ENCODE measurements at places on chromosomes 1 and 21.
A peak's percentile ranks its signal among the peaks of the same experiment; 100 is the strongest.

DNA sequence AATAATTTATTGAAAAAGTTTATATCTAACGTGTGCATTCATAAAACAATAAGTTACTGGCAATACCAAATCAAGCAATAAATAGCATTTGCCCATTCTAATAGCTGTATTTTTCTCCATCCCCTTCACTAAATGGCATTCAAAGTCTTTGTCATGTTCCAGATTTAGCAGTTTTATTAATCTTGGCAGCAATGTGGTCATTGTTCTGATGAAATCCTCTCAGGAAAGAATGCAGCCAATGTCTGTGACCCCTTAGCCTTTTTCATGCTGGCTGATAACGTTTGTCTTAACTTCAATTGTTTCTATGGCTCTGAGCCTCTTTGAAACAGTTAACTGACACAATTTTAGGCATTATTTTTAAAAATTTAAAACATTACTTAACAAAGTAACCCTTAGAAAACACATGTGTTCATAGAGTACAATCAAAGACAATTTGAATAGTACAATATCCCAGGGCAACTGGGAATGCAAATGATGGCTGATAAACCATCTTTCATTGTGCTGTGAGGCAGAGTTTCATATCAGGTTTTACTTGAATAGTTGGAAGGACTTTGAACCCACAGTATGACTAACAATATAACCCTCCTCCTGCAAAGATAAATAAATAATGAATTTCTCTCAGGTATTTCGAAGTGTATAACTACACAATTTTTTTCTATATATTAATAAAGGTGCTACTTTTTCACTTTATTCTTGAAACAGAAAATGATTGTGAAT lies 217.5 kb downstream of the LRRIQ3 start:
- H3K4me1 ChIP-seq, result no peaks in the 10 kb centered on the region
- H3K36me3 ChIP-seq, result no peaks in the 10 kb centered on the region
- DNase-seq, result no peak
- H3K4me3 ChIP-seq, result no peak overlapping the region
- no peak overlapping the region for H3K27ac ChIP-seq

- H3K4me3 ChIP-seq, result no peak overlapping the region
- no peaks in the 10 kb centered on the region for H3K27me3 ChIP-seq
- H3K36me3 ChIP-seq, result peaks cover 13% of the 10 kb centered on the region
- no peak for DNase-seq
- H3K4me1 ChIP-seq, result peaks cover 9% of the 10 kb centered on the region
These were observed 56.0 kb upstream of the TRAPPC10 start for GRCh38 chr21:43956019-43956669.

DNA sequence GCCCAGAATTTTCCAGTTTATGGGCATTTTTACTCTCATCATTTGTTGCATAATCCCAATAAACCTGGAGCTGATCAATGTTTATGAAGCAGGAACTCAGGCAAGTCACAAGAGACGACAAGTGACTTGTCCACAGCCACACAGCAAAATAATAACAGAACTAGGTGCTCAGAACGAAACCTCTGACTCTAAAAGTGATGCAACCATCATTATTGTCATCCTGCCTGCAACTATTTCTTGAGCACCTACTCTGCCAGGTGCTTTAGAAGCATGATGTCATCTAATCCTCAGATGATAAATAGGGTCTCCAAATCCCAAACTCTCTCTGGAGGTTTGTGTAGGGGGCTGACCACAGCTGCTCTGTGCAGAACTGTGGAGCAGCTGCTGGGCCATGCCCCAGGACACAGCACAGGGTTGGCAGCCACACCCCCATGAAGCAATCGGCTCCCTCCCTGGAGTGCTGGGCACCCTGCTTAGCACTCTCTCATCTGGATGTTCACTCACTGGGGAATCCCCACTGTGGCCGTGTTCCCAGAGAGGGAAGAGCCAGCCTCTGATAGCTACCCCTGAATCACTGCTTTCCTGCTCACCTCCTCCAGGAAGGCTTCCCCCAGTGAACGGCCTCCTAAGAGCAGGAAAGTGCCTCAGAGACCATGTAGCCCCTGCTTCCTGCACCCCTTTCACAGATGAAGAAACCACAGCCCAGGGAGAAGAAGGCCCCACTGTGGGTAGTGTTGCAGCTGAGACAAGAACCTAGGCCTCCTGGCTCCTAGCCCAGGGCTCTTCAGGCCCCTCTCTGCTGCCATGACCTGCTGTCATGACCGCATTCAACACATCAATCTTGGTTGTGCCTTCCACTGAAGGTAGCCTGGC lies 2.1 kb downstream of the TTC22 start:
- H3K4me3 ChIP-seq, result no peak overlapping the region
- H3K4me1 ChIP-seq, result peaks cover 6% of the 10 kb centered on the region
- H3K36me3 ChIP-seq, result no peaks in the 10 kb centered on the region

DNA sequence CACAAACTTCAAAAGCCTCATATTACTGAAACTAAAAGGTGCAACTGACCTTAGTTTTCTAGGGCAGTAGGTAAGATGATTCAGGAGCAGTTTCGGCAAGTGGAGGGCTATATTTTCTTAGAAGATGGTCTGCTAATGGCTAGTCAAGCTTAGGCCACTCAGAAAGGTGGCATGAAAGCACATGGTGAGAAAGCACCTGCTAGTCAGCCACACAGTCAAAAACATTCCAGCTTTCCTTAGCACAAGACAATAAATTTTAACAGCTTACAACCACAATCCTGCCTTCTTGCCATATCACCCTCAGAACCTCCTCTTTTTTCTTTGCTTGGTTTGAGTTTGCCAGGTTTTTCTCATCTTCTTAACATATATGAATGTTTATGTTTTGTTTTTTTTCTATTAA lies 81.1 kb upstream of the SLFNL1 start:
- H3K4me3 ChIP-seq, result no peak overlapping the region
- no peaks in the 10 kb centered on the region for H3K27me3 ChIP-seq
- no peak for DNase-seq
- H3K36me3 ChIP-seq, result peaks cover 3% of the 10 kb centered on the region
- no peak overlapping the region for H3K27ac ChIP-seq
- H3K4me1 ChIP-seq, result peaks cover 25% of the 10 kb centered on the region

GRCh38 chr1:53508991-53509666 lies 49.9 kb downstream of the DMRTB1 start:
- no peaks in the 10 kb centered on the region for H3K36me3 ChIP-seq
- peaks cover 4% of the 10 kb centered on the region for H3K27me3 ChIP-seq
- H3K27ac ChIP-seq, result no peak overlapping the region
- peaks cover 20% of the 10 kb centered on the region for H3K4me1 ChIP-seq

DNA sequence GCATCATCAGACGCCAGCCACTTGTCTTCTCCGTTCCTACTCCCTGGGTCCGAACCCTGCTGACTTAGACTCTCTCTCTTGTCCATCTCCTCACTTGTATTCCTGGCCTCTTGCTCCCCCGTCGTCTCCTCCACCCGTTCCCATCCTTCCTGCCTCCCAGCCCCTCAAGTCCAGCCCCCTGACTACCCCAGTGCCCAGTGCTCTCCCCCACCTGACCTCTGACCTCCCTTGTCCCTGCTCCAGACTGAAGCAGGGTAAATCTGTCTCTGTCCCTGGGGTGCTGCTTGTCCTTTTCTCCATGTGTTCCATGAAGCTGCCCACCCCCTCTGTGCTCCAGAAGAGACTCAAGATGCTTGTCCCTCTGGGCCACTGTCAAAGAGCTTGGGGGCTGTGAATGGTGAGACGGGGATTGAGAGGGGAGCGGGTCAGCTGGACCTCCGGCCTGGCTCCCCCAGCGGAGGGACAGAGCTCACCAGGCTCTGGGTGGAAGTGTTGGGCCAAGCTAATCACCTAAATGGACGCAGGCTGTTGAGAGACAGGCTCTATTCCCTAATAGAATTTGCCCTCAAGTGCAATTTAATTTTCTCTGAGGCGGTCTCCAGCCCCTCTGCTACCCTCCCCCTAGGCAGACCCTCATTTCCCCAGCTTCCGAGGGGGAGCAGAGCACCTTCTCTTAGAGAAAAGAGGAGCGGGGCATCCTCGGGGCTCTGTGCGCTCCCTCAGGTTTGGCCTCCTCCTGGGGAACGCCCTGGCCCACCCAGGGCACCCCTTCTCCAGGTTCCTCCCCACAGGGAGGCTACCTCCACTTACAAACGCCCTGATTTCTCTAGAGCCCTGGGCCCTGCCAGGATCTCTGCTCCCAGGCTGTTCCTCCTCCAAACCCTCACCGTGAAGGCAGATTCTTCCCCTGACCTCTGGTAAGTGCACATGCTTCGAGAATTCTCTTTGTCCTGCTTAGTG lies 11.0 kb upstream of the LHX4 start:
- no peak overlapping the region for H3K4me3 ChIP-seq
- H3K36me3 ChIP-seq, result no peaks in the 10 kb centered on the region
- H3K27ac ChIP-seq, result no peak overlapping the region

DNA sequence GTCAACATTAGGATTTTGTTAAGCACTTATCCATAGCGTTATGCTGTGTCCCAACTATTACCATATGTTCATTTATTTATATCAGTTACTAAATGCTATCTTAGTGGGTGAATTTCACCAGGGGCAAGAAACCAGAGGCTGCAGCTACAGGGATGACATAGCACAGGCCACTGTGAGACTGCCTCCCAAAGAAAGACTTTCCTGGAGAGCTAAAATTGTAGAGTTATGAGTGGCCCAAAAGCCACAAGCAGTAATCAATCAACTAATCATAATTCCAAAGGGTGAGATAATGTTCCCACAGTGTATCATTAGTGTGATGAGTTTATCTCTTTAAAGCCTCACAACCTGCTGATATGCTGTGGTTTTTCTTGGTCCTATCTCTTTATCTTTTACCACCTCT lies 3.8 kb upstream of the TGFB2 start:
- no peak overlapping the region for H3K4me3 ChIP-seq
- H3K27me3 ChIP-seq, result no peaks in the 10 kb centered on the region
- peaks cover 8% of the 10 kb centered on the region for H3K4me1 ChIP-seq
- H3K36me3 ChIP-seq, result no peaks in the 10 kb centered on the region

DNA sequence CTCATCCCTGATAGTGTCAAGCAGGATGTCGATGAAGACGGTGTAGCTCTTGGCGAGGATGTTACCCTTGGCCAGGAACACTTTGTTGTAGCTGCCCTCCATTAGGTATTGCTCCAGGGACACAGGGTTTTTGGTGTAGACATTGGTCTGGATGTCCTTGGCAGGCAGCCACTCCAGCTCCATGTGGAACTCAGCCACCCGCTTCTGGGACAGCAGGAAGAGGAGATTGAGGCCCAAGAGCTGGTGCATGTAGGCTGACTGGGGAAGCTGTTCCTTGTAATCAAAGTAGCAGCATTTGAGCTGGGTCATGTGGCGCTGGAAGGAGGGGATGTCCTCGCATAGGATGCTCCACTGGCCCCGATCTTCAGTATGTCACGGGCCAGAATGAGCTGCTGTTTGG lies 9.5 kb downstream of the IL6R start:
- H3K4me3 ChIP-seq, result no peak overlapping the region
- DNase-seq, result no peak
- no peaks in the 10 kb centered on the region for H3K27me3 ChIP-seq
- no peak overlapping the region for H3K27ac ChIP-seq
- H3K4me1 ChIP-seq, result peaks cover 15% of the 10 kb centered on the region
- H3K36me3 ChIP-seq, result no peaks in the 10 kb centered on the region

GRCh38 chr1:77283701-77284425 lies 2.0 kb downstream of the AK5 start:
- no peaks in the 10 kb centered on the region for H3K36me3 ChIP-seq
- H3K4me3 ChIP-seq, result no peak overlapping the region
- H3K4me1 ChIP-seq, result peaks cover 10% of the 10 kb centered on the region
- no peaks in the 10 kb centered on the region for H3K27me3 ChIP-seq
- H3K27ac ChIP-seq, result no peak overlapping the region

- peaks cover 38% of the 10 kb centered on the region for H3K4me1 ChIP-seq
- peak overlapping the region; percentile 82 for H3K4me3 ChIP-seq
- DNase-seq, result no peak
- H3K36me3 ChIP-seq, result peaks cover 47% of the 10 kb centered on the region
These were observed 2.4 kb downstream of the PLEKHO1 start for GRCh38 chr1:150152182-150152536.

DNA sequence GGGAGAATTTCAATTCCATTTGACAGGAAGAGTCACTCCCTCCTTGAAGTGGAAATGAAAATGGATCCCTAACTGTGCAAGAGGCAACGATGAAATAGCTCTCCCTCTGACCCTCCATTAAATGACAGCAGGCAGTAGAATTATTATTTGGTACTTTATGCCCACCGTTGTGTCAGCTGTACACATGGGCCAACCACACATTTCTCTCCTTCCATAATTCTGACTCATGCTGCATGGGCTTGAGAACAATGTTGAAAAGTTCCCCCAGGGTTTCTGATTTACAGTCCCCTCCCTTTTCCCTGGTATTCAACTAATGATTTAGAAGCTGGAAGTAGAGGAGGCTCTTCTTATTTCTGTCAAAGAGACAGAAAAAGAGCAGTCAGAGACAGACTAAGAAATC lies 103.5 kb downstream of the RGS7 start:
- no peaks in the 10 kb centered on the region for H3K36me3 ChIP-seq
- no peaks in the 10 kb centered on the region for H3K4me1 ChIP-seq
- no peak overlapping the region for H3K27ac ChIP-seq
- peak; percentile 2 for DNase-seq
- no peak overlapping the region for H3K4me3 ChIP-seq
- H3K27me3 ChIP-seq, result no peaks in the 10 kb centered on the region

DNA sequence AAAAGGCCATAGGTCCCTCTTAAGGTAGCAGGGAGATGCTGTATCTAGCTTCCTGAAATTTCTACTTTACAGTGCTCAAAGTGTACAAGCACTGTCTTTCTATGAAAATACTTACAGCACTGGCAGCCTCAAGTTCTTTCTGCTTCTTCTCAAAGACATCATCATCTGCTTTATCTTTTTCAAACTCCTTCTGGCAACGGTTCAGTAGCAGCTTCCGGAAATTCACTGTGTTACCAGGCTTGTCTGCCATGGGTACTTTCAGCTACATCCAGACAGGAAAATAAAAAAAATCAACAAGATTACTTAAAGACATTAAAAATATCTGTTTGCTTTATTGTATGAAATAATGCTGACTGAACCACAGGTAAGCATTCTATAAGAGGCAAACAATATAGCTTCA lies 77.9 kb upstream of the HP1BP3 start:
- H3K4me3 ChIP-seq, result no peak overlapping the region
- DNase-seq, result no peak
- no peaks in the 10 kb centered on the region for H3K27me3 ChIP-seq
- H3K4me1 ChIP-seq, result peaks cover 22% of the 10 kb centered on the region

GRCh38 chr1:22089787-22090186 lies 37.3 kb downstream of the CDC42 start:
- H3K27ac ChIP-seq, result peak overlapping the region; percentile 20
- H3K4me1 ChIP-seq, result peaks cover 17% of the 10 kb centered on the region
- no peak overlapping the region for H3K4me3 ChIP-seq
- peaks cover 48% of the 10 kb centered on the region for H3K36me3 ChIP-seq

GRCh38 chr1:208479435-208479834 lies 235.3 kb upstream of the PLXNA2 start:
- DNase-seq, result no peak
- H3K4me1 ChIP-seq, result peaks cover 10% of the 10 kb centered on the region
- no peaks in the 10 kb centered on the region for H3K36me3 ChIP-seq
- H3K27ac ChIP-seq, result no peak overlapping the region
- no peaks in the 10 kb centered on the region for H3K27me3 ChIP-seq
- H3K4me3 ChIP-seq, result no peak overlapping the region

GRCh38 chr21:41369105-41369919 lies 7.5 kb downstream of the MX2 start:
- peaks cover 3% of the 10 kb centered on the region for H3K4me1 ChIP-seq
- peaks cover 6% of the 10 kb centered on the region for H3K27me3 ChIP-seq

GRCh38 chr1:159175571-159175970 lies 4.2 kb downstream of the CADM3 start:
- H3K4me3 ChIP-seq, result no peak overlapping the region
- H3K27ac ChIP-seq, result no peak overlapping the region
- H3K4me1 ChIP-seq, result no peaks in the 10 kb centered on the region
- DNase-seq, result no peak
- peaks cover 25% of the 10 kb centered on the region for H3K27me3 ChIP-seq

All from osteoblast (primary cell).